ENCODE measurements at places on chromosomes 2 and 18. TPM values are rescaled to one million over a fixed set of nuclear protein-coding genes. Genes with fewer than 3 reads are reported as not detected.

IFIH1 gene
- total RNA-seq: 14.7 TPM

POTEI gene
- 0.05 TPM for total RNA-seq

SCYGR3 gene
- not detected for total RNA-seq

ASAP2 gene
- 34.8 TPM for total RNA-seq

ANKAR gene
- total RNA-seq: 73.8 TPM

TDRD15 gene
- 3.8 TPM for total RNA-seq

PMAIP1 gene
- 1.6 TPM for total RNA-seq

CD8B2 gene
- 0.37 TPM for total RNA-seq

IL37 gene
- not detected for total RNA-seq

NEB gene
- 79.5 TPM for total RNA-seq

NR4A2 gene
- 2.9 TPM for total RNA-seq

FLACC1 gene
- 1.3 TPM for total RNA-seq

GPAT2 gene
- 1.8 TPM for total RNA-seq

MTX2 gene
- 18.3 TPM for total RNA-seq

PAX8 gene
- total RNA-seq: 0.26 TPM

CYP26B1 gene
- total RNA-seq: 4.7 TPM

SLC19A3 gene
- total RNA-seq: 1.4 TPM

SKA1 gene
- 11.5 TPM for total RNA-seq

HOXD13 gene
- 14.9 TPM for total RNA-seq

RBM43 gene
- total RNA-seq: 14.7 TPM

TUBA4B gene
- not detected for total RNA-seq

CBLN2 gene
- 5.2 TPM for total RNA-seq

AKAIN1 gene
- not detected for total RNA-seq

EML6 gene
- total RNA-seq: 3.9 TPM

ACVR1 gene
- total RNA-seq: 25.1 TPM

GCKR gene
- 0.11 TPM for total RNA-seq

EPHA4 gene
- 41.3 TPM for total RNA-seq

GYPC gene
- 65.2 TPM for total RNA-seq

MYL1 gene
- 202 TPM for total RNA-seq

SPHKAP gene
- 1.1 TPM for total RNA-seq

SERPINB13 gene
- 1.7 TPM for total RNA-seq

NYAP2 gene
- 0.79 TPM for total RNA-seq

REG1B gene
- total RNA-seq: not detected

DNAJC5G gene
- 0.42 TPM for total RNA-seq

EFR3B gene
- total RNA-seq: 3.8 TPM

MOCOS gene
- 0.95 TPM for total RNA-seq

ZBTB7C gene
- total RNA-seq: 8.6 TPM

SERPINB10 gene
- 0.21 TPM for total RNA-seq

FARSB gene
- 17.1 TPM for total RNA-seq

MSH2 gene
- 51.4 TPM for total RNA-seq

DNAH6 gene
- total RNA-seq: 1.4 TPM

SULT1C4 gene
- 31.9 TPM for total RNA-seq

HOXD1 gene
- 0.90 TPM for total RNA-seq

All from urinary bladder (tissue), 4 donors.